ENCODE measurements at places on chromosomes 5 and 9.
A peak's percentile ranks its signal among the peaks of the same experiment; 100 is the strongest.

DNA sequence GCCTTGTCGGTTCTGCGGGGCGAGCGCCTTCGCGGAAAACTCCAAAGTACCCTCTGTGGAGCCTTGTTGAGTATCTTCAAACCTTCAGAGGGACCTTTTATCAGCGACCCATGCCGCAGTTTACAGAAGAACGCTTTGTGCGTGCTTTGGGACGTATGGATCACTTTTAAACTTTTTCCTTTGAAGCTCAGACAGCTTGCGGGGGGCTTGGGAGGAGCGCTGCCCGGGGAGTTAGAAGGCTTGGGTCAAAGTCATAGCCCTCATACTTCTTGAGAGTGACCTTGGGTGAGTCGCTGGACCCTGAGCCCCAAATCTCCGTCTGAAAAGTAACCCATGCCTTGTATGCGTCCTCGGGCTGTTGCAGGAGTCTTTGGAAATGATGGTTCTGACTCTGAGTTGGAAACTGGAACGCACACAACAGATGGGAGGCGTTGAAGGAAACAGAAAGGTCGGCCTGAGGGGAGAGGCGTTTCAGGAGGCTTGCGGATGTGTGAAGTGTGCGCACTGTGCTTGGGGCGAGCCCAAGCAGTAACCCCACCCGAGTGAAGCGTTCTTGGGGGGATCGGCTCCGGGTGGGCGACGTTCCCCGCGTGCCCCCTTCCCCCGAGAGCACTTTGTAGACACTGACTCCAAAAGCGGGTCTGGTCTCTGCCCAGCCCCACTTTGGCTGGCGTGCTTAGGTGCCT lies 661 bp upstream of the SLC25A51 start:
- peak; percentile 30 for DNase-seq

- DNase-seq, result no peak
These were observed 2.2 kb downstream of the LMX1B start for GRCh38 chr9:126615791-126616447.

DNA sequence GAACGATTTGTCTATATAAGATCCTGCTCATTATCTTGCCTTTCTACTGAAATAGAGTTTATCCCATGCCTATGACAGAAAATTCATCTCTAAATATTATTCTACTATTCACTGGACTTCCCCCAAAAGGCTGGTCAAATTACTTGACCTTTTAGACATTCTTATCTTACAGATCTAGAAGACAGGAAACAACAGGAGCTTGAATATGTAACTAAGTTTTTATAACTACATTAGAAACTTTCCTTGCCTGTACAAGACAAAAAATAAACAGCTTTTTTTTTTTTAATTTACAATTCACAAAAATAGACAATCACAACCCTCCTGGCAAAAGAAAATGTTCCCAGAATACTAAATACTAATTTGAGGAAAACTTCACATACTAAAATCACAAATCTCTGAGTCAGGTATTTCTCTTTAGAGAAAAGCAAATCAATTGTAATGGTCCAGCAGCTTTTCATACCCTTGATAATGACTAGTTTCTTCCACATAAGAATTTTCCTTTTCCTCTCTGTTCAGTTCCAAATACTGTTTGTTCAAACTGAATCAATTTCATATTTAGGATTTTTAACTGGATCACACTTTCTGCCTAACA lies 68.6 kb downstream of the MLLT3 start:
- no peak for DNase-seq

GRCh38 chr9:131994364-131995125 lies 85.1 kb downstream of the MED27 start:
- no peak for DNase-seq

DNA sequence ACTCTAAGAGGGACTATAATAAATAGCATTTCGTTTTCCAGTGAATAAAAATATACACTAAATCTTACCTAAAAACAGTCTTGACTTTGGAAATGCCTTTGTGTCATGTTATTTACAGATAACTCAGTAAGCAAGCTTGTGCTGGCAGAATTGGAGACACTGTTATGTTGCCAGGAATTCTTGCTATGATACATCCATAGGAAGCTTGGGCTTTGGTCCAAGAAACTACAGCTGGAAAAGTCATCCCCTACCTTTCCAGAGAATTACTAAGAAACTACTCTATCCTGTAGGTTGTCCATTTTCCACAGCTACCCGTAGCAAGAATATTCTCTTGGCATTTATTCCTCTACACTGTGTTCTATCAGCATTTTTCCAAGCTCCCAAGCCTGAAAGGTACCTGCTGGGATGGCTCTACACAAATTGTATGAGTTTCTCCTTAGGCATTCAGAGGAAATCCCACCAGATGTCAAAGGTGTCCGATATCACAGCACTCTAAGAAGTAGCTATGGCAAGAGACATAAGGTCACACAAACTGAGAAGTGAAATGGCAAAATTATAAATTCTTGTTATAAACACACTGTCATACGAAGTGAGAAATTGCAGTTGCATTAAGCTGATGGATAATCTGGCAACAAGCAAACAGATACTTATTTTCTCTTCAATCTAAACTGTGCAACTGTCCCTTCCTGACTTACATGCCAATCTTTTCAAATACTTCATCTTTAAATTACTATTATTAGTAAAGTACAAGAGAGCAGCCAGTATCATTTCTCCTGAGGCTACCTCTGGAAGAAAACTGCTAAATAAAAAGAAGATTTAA lies 68.5 kb downstream of the MCTP1 start:
- no peak for DNase-seq

- DNase-seq, result no peak
These were observed 3.7 kb downstream of the RGS3 start for GRCh38 chr9:113467183-113467582.

DNA sequence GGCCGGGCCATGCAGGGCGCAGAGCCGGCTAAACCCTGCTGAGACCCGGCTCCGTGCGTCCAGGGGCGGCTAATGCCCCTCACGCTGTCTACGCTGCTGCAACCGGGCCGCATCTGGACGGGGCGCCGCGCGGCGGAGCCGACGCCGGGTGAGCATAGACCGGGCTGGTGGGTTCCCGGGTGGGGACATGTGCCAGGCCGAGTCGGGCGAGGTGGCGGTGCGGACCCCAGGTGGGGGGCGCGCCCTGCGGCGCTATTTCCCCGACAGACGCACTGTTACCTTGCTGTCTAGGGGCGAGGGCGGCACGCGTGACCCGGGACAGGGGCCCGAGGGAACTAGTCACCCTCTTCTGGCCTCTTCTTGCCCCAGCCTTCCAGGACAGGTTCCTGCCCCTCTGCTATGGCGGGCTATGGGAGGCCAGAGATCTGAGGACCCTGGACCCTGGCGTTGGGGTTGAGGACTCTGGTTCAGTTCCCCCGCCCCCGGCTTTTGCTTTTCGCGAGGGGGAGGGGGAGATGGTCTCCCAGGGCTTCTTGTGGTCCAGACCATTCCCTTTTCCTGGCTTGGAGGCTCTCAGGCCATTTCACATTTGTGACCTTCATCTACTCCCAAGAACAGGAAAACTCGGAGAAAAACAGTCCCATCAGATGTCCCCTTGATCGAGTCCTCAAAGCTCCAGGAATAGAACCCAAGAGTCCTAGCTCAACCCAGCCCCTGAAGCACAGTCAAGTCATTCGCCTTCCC lies 536 bp downstream of the SLC27A4 start:
- no peak for DNase-seq

DNA sequence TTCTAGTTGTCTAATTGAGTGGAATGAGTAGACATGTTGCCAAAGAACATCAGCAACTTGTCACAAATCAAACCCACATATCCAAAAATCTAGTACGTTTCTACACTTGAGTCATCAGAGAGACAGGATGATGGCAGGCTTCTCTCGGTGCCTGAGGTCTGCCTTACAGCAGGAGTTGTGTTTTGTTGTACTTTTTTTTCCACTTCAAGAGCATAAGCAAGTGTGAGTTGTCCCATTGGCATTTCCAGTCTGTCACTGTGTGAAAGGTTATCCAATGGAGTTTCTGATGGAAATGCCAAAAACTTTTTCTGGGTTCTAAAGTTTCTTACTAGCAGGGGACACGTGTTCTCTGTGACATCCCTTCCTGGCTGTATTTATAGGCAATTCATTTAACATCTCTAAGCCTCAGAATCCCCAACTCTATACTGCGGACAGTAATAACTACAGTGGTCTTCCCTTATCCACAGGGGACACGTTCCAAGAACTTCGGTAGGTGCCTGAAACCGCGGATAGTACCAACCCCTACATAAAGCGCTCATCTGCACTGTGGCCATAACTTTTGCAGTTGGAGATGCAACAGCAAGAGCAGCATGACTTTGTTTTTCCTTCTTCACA lies 246.5 kb downstream of the SYK start:
- no peak for DNase-seq

DNA sequence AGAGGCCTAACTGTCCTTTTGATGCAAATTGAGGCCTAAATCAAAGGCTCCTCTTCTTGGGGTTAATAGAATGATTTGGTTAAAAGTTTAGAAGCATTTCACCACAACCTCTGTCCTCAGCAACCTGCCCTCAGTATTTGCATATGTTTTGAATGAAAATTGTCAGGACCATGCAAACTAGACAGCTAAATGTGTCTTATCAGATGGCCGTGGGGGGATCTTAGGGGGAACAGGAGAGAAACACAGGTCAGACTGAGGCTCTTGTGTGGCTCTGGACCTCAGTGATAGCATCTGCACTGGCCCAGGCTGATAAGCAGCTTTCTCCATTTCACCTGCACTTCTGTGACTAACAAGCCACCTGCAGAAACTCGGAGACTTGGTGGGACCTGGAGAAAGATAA lies 49.0 kb downstream of the FOXI1 start:
- DNase-seq, result no peak

- no peak for DNase-seq
These were observed 30.3 kb downstream of the CAST start for GRCh38 chr5:96692441-96692840.

GRCh38 chr9:14846871-14847311 lies 63.3 kb downstream of the FREM1 start:
- peak; percentile 38 for DNase-seq

- DNase-seq, result no peak
These were observed 1.7 kb downstream of the SH3PXD2B start for GRCh38 chr5:172452398-172453205.

GRCh38 chr5:143434261-143435209 lies 31.0 kb upstream of the NR3C1 start:
- DNase-seq, result no peak

DNA sequence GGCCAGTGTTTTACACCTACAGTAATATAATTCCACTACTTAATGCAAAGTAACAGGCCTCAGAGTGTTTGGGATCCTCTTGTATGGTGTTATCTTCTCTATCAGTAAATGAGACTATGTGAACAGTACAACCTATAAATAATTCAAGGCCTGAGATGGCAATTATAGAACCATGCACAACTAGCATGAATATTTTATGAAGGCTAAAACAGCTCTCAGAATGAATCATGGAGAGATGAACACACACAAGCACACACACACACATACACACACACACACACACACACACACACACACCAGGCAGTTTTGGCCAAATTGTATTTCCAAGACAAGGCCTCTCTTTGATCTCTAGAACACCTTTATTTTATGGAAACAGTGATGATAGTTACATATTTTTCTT lies 224.9 kb downstream of the EBF1 start:
- no peak for DNase-seq

- DNase-seq, result no peak
These were observed 5.2 kb upstream of the SLC22A5 start for GRCh38 chr5:132364319-132364718.

GRCh38 chr5:7747728-7748127 lies 103.2 kb downstream of the CFAP90 start:
- DNase-seq, result no peak

DNA sequence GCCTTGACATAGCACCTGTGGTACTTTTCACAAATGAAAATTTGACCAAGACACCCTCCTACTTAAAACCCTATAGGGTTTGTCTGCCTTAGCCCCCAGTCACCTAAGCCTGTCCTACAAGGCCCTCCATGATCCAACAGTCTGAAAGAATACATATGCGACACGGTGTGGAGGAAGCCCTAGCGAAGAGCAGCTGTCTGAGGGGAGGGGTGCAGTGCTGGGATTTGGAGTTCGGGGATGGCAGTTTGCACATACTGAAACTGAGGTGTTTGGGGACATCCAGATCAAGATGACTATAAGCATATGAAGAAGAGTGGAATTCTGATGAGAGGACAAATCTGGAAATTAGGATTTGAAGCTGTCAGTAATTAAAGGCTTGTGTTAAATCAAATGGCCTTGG lies 7.2 kb upstream of the MYORG start:
- DNase-seq, result no peak

DNA sequence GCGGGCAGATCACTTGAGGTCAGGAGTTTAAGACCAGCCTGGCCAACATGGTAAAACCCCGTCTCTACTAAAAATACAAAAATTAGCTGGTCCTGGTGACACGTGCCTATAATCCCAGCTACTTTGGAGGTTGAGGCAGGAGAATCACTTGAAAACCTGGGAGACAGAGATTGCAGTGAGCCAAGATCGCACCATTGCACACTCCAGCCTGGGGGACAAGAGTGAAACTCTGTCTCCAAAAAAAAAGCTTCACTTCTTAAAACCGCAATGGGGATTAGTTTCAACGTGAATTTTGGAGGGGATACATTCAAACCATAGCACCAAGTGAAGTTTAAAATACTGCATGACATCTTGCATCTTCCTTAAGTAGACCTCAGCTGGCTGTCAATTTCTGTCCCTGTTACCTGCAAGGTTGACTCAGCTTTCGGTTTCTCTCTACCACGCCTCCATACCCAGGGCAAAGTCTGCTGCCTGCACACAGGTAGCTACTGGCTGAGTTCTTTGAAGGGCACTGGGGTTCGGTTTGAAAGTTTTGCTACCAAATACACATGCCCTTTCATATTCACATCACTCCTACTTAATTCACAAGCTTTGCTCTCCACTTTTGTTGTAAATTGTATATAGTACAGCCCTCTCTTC lies 69.3 kb downstream of the KIAA1958 start:
- no peak for DNase-seq

- DNase-seq, result no peak
These were observed 13.4 kb upstream of the TSC1 start for GRCh38 chr9:132957805-132958204.

DNA sequence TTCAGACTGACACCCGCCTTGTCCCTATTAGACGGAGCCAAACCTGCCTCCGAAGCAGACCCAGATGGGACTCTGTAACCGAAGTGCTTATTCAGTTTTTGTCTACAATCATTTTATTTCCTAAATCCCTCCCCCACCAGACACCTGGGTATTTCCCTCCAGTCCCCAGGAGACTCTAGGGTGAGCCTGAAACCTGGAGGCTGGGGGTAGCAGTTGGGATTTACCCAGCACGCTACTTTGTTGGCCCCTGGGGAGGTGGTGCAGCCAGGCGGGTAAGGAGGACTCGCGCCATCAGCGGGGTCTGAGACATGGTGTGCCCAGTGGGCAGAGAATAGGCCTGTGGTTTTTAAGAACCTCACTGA lies 1.3 kb upstream of the LHX2 start:
- DNase-seq, result no peak

GRCh38 chr5:1011226-1011631 lies 2.6 kb downstream of the NKD2 start:
- peak; percentile 16 for DNase-seq

DNA sequence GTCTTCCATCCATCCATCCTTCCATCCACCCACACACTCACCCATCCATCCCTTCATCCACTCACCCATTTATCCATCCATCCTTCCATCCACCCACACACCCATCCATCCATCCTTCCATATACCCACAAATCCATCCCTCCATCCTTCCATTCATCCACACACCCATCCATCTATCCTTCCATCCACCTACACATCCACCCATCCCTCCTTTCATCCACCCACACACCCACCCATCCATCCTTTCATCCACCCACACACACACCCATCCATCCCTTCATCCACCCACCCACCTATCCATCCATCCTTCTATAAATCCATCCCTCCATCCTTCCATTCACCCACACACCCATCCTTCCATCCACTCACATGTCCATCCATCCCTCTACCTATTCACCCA lies 23.6 kb downstream of the DRD1 start:
- no peak for DNase-seq

All from heart right ventricle (tissue), 16 donors.